CD8-positive, alpha-beta T cell (primary cell): ENCODE measurements at places on chromosomes 2 and 18.

- DNase-seq = no peak
These were observed 60.6 kb downstream of the MTCL1 start for GRCh38 chr18:8765783-8766463.

DNA sequence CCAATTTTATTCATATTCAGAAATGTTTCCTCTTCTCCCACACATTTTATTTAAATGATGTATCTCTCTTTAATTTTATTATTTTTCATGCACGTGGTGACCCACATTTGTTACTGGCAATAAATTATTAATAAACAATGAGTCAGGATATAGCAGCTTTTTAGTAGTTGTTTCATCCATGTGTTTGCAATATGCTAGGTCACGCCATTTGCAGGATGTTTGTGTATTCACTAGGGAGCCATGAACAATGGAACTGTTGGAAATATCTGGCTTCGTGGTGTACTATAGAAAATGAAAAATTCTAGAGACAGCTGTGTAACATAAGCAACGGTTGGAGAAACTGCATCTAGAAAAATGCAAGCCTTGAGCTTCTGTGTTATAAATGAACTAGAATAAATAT lies 176.0 kb upstream of the COL3A1 start:
- no peak for DNase-seq

GRCh38 chr2:58604096-58604495 lies 363.0 kb upstream of the FANCL start:
- DNase-seq = no peak

DNA sequence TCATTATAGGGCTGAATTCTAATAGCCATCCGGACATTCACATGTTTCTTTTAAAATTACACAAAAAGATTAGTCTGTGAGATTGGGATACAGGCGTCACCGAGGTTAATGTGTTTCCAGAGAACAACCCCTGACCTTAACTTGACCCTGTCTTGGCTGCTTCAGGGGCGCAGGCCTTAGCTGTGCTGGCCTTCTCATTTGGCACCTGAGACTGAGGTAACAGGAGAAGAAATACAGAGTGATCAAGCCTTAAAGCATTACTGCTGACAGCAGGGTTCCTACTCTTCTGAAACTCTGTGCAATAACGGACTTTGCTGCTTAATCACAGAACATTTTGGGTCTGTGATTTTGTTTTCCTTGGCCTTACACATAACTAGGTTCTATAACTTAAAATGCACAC lies 92.6 kb downstream of the RAPH1 start:
- no peak for DNase-seq

- DNase-seq = no peak
These were observed 9.5 kb downstream of the USP34 start for GRCh38 chr2:61461404-61461803.

DNA sequence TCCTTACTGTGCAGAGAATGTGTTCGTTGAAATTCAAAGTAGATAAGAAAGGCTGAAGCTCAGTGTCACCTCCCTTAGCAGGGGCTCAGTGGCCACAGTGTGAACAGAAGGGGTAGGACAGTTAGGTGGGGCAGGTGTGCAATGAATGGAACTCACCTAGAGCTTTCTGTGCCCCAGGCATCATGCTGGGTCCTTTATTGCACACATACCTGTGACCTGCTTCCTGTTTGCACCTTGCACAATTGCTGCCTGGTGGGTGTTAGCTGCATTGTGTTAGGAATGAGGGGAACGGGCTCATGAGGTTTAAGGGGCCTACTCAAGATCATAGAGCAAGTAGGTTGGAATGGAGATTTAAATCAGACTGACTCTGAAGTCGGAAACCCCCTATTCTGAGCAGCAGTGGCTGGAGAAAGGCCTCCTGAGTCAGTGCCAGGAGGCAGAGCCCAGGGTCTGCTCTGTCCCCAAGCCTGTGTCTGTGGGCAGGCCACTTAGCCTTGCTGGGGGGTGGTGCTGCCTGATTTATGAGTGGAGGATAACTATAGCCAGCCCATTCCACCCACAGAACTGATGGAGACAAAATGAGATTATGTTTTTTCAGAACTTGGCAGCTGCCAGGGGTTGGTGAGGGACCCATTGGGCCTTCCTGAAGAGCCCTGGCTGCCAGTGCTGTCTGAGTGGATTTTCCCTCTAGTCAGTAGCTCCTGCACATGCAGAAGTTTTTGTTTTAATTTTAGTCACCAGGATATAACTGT lies 76.2 kb downstream of the NPAS2 start:
- no peak for DNase-seq

DNA sequence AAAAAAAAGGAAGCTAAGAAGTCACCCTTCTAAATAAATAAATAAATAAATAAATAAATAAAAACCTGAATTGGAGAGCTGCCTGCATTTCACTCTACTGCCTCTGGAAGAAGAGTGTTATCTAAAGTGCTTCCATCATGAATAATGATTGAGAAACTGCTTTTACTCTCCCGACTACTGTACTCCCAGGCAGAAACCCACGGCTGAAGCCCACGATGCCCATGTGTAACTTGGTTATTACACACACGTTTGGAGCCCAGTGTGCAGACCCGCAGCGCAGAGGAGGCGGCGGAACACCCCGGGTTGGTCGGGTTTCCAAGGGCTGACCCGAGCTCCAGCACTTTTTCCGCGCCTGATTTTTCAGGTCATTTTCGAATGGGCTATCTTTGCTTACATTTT lies 697 bp upstream of the SPATS2L start:
- DNase-seq = no peak

GRCh38 chr2:149617476-149617875 lies 29.9 kb upstream of the MMADHC start:
- DNase-seq = no peak
